Fibroblast of skin of back (primary cell): ENCODE measurements at places on chromosomes 5 and 9.

DNA sequence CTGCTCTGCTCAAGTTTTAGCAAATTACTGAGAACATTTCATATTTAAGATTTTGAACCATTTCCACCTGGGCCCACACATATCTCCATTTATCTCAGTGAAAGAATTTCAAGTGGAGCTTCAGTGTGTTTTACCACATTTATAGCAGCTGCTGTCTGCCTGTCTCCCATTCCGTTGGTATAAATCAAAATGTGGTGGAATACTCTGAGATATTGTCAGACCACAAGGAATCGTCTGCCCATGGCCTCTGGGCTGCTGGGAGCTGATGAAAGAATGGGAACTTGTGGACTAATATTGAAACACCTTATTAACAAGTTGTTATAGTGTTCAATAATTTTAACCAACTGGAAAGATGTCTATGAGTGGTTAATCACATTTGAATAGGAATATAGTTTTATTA lies 33.3 kb downstream of the MAST4 start:
- no peak for DNase-seq

DNA sequence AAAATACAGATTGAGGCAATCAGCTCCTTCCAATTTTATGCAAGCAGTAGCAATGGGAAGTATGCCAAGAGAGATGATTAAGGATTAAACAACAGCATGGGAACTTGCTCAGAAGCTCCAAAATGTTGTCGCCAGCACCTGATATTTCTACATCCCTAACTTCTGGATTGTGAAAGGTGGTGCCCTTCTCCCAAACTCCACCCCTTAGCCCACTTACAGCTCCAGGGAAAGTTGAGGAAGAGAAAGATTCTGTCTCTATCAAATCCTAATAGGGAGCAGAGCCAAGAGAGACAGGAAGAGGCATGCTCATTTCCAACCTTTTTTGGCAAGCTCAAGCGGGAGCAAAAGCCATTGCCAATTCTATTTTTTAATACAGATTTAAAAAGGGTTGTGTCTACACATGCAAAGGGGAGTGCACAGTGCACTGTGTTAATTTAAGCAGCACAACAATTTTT lies 92.4 kb upstream of the NR3C1 start:
- peak; percentile 65 for DNase-seq

- DNase-seq: no peak
These were observed 52.5 kb downstream of the COL27A1 start for GRCh38 chr9:114207845-114208244.

GRCh38 chr5:33594006-33594405 lies 153.2 kb downstream of the TARS1 start:
- no peak for DNase-seq

DNA sequence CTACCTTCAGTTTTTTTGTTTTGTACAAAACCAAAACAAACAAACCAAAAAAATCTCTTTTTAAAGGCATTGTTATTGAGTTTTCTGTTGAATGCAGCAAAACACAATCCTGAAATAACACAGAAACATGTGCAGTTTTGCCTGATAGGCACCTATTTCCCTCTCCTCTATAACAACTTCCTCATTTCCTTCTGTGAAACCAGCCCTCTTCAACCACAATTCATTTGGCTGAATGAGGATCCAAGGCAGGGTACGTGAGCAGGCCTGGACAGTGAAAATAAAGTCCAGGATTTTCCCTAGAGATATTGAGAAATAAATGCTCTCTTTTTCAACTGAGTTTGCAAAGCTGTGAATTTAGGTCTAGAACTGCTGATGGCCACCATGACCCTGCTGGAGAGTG lies 134.8 kb upstream of the LARP1 start:
- no peak for DNase-seq

- no peak for DNase-seq
These were observed at the start of gene AMBP for GRCh38 chr9:114078021-114078780. Gene AMBP, minus strand, starts transcription at chr9:114078300. Its CDS starts 91 bp downstream, at chr9:114078209.

DNA sequence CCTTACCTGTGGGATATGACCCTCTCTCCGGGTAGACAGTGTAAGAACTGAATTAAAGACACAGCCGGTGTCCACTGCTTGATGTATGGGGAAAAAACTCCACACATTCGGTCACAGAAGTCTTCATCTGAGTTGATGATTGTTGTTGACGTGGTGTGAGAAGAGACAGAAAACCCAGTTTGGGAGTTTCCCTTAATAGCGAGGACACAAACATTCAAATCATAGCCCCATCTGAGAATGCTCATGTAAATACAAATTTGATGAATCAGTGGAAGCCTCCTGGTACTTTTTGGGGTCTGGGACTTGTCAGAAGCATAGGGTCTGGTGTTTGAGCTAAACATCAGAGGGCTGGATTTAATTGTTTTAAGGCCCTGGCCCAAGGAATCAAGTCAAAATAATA lies 11.0 kb downstream of the HAVCR1 start:
- no peak for DNase-seq

DNA sequence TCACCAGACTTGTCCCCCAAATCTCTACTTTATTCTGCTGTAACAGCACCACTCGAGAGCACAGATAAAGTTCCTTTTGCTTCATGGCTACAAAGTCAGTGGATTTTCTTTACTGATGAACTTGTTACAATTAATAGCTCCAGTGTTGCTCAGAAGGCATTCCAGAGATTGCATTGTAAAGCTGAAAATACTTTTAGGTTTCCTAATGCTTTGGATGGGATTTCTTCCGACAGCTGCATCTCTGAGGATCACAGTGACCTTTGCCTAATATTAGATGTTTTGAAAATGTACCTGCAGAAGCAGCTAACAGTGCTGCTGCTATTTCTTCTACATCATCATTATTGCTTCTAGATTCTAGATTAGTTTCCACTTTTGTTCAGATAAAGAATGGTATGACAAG lies 58.8 kb upstream of the TMEM171 start:
- DNase-seq: peak; percentile 3

GRCh38 chr9:97365634-97366033 lies 46.3 kb upstream of the TDRD7 start:
- no peak for DNase-seq
